ENCODE measurements at places on chromosomes 3 and 15.

- no peak for DNase-seq
These were observed 78.8 kb upstream of the SETMAR start for GRCh38 chr3:4224331-4224730.

- DNase-seq, result peak; percentile 62
These were observed 860 bp downstream of the RASA2 start for GRCh38 chr3:141487521-141488252.

DNA sequence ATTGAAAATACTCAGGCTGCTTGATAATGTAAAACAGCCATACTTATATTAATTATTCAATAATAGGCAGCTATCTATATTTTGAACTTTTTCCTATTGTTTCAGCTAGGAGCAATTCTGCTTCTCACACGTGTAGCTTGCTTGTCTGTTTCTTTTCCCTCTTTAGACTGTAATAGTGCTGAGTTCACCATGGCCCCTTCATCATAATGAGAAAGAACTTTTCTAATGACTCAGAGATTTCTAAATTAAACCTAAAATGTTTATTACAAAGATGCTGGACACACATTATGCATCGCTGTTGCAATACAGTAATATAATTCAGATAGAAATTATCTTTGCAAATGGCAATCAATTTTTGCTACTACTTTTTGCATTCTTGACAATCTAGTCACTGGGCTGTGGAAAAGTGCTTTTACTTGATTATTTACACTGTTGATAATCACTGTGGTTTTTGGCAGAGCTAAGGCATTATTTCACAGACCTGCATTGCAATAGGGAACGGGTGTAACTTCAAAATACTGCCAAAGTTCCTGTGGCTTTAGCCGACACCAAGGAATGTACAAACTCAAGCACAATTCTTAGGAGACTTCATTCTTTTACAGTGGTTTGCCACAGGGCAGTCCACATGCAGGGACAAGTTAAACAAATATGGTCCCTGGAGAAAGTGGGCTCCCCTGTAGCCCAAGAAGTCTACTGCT, 281.0 kb upstream of the TBL1XR1 start:
- DNase-seq, result no peak

- no peak for DNase-seq
These were observed 27.1 kb upstream of the PTX3 start for GRCh38 chr3:157409516-157409915.

GRCh38 chr3:73418681-73419080, 206.1 kb downstream of the PDZRN3 start:
- no peak for DNase-seq

- no peak for DNase-seq
These were observed 12.4 kb downstream of the GLCE start for GRCh38 chr15:69172847-69173246.

GRCh38 chr3:36403661-36404060, 23.4 kb downstream of the STAC start:
- DNase-seq, result no peak

DNA sequence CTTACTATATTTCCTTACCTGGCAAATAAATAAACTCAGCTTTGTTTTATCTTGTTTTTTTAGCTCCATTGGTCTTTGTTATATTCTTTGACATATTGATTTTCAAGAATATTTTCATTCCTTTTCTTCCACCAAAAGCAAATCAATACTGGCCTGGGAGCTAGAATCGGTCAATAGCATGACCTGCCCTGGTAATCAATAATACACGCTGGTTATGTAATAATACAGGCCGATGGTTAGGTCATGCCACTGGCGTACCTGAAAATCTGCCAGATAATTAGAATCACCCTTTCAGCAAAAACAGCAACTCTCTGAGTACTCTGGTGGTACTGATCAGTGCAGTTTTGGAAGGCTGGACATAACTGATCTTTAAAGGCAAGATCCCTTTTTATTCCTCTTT, 39.9 kb downstream of the PEAK1 start:
- DNase-seq, result no peak

- no peak for DNase-seq
These were observed 82.3 kb downstream of the LRTM1 start for GRCh38 chr3:54845551-54845950.

DNA sequence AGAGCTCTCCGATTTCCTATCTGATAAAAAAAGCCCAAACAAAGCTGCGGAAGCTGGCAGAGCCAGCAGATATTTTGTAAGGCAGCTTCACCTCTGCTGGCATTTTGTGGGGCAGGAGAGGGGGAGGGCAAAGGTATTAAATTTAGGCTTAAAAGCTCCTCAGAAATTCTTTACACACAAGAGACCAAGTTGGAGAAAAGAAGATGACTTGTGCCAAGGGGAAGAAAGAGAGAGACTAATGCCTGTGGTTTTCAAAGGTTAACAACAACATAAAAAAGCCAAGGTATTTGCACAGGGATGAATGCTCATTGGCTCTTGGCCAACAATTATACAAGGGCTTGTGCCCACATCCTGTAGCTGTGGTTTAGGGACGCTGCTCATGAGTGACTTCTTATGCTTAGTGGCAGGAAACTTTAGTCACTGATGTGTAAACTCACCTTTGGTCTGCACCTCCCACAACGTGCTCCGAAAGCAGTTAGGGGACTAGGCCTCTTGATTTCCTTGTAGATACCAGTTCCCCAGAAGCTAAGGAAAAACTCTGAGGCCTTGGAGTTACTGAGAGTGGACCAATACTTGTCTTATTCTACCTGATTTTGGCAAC, 152.9 kb downstream of the TPRG1 start:
- DNase-seq, result peak; percentile 27

GRCh38 chr3:37237252-37237651, 62.9 kb upstream of the LRRFIP2 start:
- DNase-seq, result no peak

GRCh38 chr3:8442993-8443650, 58.5 kb upstream of the LMCD1 start:
- no peak for DNase-seq

Data from stimulated activated CD4-positive, alpha-beta T cell treated with anti-CD3 and anti-CD28 coated beads, Interleukin-15, amount 100 ng/mL, for 1 hour (primary cell).